Tibial nerve (tissue), 4 donors: ENCODE measurements at places on chromosomes 16 and 17.

- H3K27ac ChIP-seq = peak overlapping the region; percentile 16
- H3K4me3 ChIP-seq = no peak overlapping the region
- DNase-seq = no peak
Measured at GRCh38 chr16:4534151-4534790, 4.3 kb downstream of the CDIP1 start.

- no peak overlapping the region for H3K27ac ChIP-seq
- peak; percentile 37 for DNase-seq
- no peak overlapping the region for H3K4me3 ChIP-seq
- no peaks in the 10 kb centered on the region for H3K36me3 ChIP-seq
- H3K4me1 ChIP-seq = no peaks in the 10 kb centered on the region
Measured at GRCh38 chr16:17194190-17194780, 276.5 kb downstream of the XYLT1 start.

DNA sequence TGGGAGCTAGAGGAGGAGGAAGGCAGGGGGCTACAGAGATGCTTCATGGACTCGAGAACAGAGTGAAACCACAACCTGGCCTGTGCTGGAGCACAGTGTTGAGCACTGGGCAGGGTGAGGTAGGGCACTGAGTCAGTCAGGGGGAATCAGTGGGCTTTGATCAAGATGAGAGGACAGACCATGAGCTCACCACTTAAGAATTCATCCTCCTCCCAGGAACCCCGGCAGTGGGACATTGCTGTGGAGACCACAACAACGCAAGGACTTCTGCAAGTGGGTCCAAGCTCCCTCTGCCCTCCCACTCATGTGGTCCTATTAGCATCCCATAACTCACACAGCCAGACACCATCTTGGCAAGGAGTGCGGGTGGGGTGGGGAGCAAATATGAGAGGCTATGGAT is 1.7 kb upstream of the CES5A start:
- no peaks in the 10 kb centered on the region for H3K4me1 ChIP-seq
- H3K27me3 ChIP-seq = peaks cover 4% of the 10 kb centered on the region
- DNase-seq = no peak
- no peaks in the 10 kb centered on the region for H3K36me3 ChIP-seq
- H3K27ac ChIP-seq = no peak overlapping the region

DNA sequence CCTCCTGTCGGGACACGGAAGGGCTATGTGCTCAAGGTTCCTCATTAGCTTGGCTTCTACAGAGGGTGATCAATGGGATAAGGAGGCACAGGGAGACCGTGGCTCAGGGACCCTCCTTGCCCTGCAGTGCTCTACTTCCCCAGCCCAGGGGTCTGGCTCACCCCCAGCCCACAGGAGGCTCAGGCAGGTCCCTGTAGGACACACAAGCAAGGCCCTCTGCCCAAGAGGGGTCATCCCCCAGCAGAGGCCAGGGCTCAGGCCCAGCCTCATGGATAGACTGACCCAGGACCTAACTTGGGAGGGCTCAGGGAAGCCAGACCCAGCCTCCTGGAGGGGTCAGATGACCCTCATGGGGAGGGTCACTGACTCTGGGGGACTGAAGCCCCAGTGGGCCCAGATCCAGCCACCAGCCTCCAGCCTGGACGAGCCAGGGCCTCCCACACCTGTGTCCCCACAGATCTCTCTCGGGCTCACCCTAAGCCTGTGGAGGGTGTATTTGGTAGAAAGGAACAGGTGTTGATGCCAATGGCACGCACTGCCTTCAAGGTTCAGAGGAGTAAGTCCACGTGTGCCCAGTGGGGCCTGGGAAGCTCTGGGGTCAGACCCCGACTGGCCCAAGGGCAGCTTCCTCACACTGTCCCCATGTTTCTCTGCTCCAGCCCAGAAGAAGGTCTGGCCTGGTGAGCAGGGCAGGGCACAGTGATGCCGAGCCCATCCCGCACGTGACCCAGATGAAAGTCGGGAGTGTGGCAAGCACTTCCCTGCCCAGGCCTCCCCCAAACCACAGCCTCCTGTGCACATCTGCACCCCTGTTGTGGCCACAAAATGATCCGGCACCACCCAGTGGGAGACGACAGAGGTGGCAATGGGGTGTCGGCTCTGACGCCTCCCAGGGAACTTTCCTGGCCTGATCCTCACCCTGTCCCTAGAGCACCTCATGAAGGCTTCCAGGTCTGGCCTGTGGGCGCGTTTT is 10.9 kb upstream of the KRTAP17-1 start:
- no peak overlapping the region for H3K4me3 ChIP-seq
- no peaks in the 10 kb centered on the region for H3K27me3 ChIP-seq
- DNase-seq = no peak
- no peak overlapping the region for H3K27ac ChIP-seq

DNA sequence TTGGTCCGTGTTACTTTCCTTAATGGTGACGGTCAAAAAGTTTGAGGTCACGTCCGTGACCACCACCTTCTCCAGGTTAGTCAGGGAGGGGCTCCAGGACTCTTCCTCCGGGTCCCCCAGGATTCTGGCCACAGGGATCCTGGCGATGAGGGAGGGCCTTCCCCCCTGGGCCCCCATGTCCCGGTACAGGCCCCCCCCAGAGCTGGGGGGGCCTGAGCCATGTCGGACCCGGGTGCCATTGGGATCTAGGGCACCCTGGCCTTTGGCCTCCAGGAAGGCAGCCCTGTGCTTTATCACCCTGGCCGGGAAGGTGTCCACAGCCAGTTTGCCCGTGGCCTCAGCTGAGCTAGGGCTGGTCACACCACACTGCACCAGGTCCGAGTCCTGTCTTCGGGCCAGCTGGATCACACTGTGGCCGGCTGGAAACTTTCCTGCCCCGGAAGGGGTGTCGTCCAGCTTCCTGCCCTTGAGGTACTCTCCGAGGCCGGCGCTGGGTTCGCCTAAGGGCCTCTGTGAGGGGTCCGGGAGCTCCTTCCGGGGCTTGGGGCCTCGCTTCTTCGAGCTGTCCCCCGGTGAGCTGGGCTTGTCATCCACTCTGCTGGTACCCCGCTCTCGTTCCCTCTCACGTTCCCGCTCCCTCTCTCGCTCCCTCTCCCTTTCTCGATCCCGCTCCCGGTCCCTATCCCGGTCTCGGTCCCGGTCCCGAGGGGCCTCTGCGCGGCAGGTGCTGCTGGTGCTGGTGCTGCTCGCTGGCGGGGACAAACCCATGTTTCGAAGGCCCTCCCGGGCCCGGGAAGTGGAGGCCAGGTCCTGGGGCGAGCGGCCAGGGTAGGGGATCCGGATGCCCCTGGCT is 2.0 kb downstream of the CBX8 start:
- H3K27me3 ChIP-seq = peaks cover 20% of the 10 kb centered on the region
- H3K4me1 ChIP-seq = peaks cover 49% of the 10 kb centered on the region
- H3K27ac ChIP-seq = no peak overlapping the region
- H3K36me3 ChIP-seq = no peaks in the 10 kb centered on the region
- no peak for DNase-seq
